ENCODE measurements at places on chromosomes 2 and 18.

- peak; percentile 6 for DNase-seq
Measured at GRCh38 chr2:59025157-59025757, 784.1 kb upstream of the FANCL start.

DNA sequence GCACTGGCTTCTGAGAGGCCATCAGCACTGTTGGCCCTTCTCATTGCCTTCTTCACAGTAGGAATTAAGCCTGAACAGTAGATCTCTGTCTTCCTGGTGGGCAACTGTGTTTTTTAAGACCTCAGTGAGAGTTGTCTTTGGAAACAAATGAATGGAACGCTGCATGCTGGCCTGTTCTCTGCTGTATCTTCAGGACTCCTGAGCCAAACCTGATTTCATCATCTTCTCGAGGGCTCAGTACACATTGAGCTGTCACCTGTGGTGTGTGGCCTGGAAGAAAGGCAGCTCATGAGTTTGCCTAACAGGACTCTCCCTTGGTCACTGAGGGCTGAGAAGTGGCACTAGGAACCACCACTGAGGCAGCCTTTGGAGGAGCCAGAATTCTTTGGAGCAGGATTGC lies 39.7 kb downstream of the SH3RF3 start:
- no peak for DNase-seq

DNA sequence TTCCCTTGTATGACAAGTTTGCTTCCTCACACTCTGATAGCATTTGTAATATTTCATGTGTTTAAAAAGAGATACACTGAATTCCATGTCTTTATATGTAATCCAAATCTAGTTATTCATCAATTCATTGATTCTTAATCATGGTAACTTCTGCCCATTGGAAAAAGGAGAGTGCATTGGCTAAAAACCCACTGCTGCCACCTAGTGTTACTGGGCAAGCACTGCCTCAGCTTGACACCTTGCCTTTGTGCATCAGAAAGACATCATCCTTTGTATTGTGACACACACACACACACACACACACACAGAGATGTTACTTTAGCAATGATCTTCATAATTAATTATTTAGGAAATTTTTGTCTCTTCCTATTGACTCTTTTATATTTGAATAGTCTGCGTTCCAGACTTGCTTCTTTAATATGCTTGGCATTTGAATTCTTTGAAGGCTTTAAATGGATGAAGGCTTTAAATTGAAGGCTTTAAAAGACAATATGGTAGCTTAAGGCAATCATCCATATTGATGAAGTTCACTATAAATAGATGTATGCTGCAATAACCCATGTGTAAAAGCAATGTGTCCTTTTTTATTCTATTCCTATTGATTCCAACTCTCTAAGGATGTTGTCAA lies 414.2 kb upstream of the CHST9 start:
- peak; percentile 9 for DNase-seq

DNA sequence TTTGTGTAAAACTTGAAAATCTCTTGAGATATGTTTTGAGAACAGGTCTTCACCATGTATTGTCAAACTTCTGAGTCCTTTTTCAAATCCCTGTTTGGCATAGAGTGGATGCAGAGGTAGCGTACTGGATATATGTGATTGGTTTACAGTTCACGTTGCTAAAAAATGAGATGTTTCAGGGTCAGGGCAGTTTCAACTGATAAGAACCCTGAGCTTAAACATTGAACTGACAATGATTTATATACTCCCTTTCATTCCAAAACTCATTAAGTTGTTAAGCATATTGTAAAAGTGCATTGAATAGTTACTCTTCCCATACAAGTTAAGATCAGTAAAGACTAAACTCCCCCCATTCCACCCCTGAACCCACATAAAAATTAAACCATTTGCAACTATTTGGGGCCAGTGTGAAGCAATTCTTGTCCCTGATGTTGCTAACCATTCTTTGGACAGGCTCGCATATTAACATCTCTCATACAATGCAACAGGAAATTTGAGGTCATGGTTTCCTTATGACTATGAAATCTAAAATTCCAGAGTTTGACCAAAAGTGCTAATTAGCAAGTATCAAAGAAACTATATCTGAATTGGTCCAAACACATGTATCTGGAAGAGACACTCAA lies 470.9 kb upstream of the ACVR2A start:
- no peak for DNase-seq

DNA sequence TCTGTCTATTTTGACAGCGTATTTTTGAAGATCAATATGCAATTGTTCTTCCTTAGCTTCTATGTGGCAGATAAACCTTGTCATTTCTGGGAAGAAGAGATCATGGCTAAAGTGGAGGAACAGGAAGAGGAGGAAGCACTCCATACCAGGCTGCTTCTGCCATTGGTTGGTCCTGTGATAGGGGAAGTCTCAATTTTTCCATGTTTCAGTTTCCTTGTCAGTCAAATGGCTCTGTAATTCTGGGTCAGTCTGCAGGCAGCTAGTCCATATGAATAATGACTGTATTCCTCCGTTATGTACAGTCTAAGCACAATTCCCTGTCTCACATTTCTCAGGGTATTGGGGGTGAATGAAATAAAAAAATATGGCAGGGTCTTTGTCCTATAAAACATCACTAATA lies 277.6 kb upstream of the CXCR4 start:
- DNase-seq = no peak

- DNase-seq = no peak
Measured at GRCh38 chr2:232308986-232309385, 69.6 kb upstream of the ALPP start.

- DNase-seq = no peak
Measured at GRCh38 chr2:239127513-239127912, 273.3 kb downstream of the HDAC4 start.

- no peak for DNase-seq
Measured at GRCh38 chr2:53437371-53437770, 330.2 kb upstream of the CHAC2 start.

- no peak for DNase-seq
Measured at GRCh38 chr2:10554961-10555809, 107.1 kb upstream of the ODC1 start.

GRCh38 chr2:33014268-33014667 lies 67.5 kb downstream of the LTBP1 start:
- DNase-seq = no peak

DNA sequence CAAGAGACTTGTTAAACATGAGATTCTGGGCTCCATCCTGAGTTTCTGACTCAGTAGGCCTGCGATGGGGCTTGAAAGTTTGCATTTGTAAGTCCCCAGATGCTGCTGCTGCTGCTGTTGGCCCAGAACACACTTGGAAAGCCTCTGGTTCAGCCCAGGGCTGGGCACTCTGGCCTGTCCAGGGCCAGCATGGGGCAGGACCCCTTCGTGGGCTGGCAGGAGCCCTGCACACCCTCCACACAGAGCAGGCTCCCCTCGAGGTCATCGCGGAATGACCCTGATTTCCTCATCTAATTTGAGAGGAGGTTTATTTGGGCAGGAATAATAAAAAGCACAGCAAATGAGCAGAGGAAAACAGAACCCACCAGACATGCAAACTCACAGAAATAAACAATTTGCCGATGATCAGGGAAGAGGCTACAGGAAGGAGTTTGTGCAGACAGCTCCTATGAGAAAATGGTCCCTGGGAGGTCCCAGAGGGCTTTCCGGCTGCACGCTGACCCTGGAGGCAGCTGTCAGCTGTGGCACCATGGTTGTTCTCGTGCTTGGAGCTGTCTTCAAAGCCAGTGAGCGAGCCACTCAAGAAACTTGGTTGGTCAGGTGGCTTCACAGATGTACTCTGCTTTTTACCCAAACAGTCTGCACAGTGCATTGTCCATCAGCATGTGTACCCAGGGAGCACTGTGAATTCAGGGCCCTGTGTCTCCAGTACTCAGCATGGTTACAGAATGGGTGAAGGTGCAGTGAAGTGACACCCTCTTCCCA lies 119.3 kb downstream of the GLI2 start:
- no peak for DNase-seq

GRCh38 chr2:38485734-38486133 lies 108.7 kb upstream of the ATL2 start:
- DNase-seq = peak; percentile 32

All from GM19239 (cell line).